ENCODE measurements at places on chromosomes 3 and 15.

DNA sequence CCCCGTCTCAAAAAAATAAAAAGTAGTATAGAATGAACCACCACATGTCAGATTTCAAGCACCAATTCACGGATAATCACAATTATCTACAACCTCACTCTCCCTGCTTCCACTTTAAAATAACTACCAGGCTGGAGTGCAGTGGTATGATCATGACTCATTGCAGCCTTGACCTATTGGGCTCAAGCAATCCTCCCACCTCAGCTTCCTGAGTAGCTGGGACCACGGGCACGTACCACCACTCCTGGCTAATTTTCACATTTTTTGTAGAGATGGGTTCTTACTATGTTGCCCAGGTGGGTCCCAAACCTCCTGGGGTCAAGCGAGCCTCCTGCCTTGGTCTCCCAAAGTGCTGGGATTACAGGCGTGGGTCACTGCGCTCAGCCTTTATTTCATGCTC, 38.1 kb upstream of the LDHAL6B start:
- DNase-seq = no peak

- DNase-seq = no peak
Observed at GRCh38 chr15:66124651-66125050, 128.9 kb downstream of the MEGF11 start.

DNA sequence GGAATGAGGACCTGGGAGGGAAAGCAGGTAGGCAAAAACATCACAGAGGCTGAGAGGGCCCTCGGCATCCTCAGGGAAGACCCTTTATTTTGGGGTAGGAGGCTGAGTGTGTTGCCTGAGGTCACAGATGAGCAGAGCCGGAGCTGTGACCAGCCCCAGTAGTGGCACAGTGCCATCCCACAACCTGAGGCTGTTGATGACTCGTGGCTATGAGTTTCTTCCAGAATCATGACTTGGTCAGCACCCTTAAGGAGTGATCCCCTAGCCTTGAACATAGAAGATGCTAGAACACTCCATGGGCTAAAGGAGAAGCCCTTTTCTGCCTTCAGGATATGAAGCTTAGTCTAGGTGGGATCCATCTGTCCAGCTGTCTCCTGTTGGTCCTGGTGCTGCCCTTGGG, 19.5 kb upstream of the CXCR6 start:
- DNase-seq = no peak

DNA sequence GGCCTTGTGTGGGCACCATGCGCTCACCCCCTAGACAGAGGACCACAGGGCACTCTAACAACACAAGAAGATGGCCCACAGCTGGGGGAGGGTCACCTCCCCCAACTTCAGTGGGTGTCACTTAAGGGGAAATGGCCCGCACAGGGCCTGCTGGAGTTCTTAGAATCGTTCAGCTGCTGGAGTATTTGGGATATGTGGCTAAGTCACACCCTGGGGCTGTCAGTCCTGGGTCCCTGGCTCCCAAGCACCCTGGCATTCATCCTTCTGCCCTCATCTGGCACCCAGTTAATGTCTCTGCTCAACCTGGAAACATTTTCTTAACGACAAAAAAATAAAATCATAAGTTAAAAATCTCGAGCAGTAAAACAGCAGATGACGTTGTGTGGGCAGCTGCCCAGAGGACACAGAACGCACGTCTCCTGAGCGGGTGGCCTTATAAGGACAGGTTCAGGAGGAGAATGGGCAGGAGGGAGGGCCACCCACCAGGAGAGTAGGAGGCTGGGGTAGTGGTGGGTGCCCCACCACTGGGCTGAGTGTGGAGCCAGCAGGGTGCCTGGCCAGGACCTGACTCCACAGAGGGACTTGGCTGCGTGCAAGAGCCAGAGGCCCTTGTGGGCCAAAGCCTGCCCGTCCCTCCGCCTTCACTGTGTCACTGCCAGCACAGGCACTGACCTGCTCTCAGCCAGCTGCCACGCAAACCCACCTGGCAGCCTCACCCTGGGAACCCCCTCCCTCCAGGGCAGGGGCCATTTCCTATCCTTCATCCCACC, 11.5 kb downstream of the KBTBD13 start:
- DNase-seq = no peak

GRCh38 chr3:76679541-76679940, 360.4 kb upstream of the ROBO2 start:
- no peak for DNase-seq

- no peak for DNase-seq
Observed at GRCh38 chr3:7847521-7847920, 654.1 kb upstream of the LMCD1 start.

- no peak for DNase-seq
Observed at GRCh38 chr3:94234177-94234788, 171.4 kb downstream of the NSUN3 start.

DNA sequence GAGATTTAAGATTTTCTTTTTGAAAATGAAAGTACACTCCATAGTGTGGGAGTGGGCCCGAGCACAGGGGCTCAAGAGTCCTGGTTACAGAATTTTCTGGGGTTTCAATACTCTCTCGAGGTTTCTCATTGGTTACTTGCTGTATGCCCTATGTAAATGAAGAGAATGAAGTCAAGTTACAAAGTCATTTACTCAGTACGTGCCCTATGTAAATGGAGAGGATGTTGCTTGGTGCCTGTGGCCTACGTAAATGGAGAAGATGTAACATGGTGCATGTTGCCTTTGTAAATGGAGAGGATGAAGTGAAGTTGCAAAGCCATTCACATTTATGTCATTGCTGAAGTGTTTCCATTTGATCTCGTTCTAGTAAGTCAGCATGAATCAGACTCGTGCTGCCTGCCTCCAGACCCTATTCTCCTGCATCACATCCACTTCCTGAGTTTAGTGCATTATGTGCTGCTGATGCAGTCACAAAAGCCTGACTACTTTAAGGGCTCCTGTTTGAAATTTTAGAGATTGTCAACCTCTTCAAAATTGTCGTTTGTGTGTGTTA, 302.0 kb downstream of the ZBBX start:
- no peak for DNase-seq

DNA sequence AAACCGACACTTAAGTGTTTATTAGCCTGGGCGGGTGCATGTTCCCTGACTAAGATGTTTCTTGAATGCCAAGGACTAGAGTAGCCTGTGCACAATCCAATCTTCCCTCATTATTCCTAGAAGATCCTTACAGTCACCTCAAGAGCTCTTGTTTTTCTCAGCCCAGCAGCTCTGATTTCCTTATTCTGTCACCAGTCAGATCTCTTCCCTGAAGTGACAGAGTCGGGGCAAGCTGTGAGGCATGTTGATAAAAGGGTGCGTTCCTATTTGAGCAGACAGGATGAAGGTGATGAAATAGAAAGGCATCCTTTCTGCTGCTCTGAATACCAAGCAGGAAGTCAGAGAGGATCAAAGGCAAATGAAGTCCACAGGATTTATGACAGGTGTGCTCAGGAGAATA, 125.6 kb upstream of the MCTP2 start:
- DNase-seq = no peak

GRCh38 chr3:73314151-73314951, 252.9 kb downstream of the EBLN2 start:
- DNase-seq = no peak

- peak; percentile 50 for DNase-seq
Observed at GRCh38 chr3:172698631-172699030, 12.2 kb downstream of the NCEH1 start.

All from KG1 (cell line).